ENCODE measurements at places on chromosomes 12 and 14.

DNA sequence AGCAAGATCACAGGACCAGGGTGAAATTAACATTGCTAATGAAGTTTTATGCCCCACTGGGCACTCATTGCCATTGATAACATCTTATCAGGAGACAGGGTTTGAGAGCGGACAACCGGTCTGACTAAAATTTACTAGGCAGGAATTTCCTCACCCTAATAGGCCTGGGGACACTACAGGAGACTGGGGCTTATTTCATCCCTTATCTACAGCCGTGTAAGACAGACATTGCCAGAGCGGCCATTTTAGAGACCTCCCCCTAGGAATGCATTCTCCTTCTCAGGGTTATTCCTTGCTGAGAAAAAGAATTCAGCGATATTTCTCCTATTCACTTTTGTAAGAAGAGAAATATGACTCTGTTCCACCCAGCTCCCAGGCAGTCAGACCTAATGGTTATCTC lies 8.3 kb downstream of the OR4K17 start:
- no peak for DNase-seq

GRCh38 chr14:24595073-24595808 lies 14.2 kb downstream of the GZMH start:
- DNase-seq = no peak

- DNase-seq = no peak
These were observed 11.7 kb upstream of the FBXL14 start for GRCh38 chr12:1606021-1606622.

- no peak for DNase-seq
These were observed 17.5 kb downstream of the RAD51B start for GRCh38 chr14:67837011-67837624.

DNA sequence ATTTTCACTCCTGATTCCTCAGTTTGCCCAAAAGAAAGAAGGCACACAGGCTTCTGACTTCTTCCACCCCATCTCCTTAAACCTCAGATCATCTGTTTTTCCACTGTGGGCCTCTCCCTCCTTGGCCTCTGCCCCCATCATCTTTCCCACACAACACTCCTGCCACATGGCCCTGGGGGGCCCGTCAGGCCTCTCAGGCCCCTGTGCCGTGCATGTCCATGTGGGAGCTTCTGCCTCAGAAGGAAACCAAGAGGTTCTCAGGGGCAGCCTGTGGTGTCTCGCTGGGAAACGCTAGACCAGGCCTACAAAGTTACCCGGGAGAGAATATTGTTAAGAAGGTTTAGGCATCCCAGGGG lies 8.0 kb downstream of the KLHL33 start:
- DNase-seq = no peak

DNA sequence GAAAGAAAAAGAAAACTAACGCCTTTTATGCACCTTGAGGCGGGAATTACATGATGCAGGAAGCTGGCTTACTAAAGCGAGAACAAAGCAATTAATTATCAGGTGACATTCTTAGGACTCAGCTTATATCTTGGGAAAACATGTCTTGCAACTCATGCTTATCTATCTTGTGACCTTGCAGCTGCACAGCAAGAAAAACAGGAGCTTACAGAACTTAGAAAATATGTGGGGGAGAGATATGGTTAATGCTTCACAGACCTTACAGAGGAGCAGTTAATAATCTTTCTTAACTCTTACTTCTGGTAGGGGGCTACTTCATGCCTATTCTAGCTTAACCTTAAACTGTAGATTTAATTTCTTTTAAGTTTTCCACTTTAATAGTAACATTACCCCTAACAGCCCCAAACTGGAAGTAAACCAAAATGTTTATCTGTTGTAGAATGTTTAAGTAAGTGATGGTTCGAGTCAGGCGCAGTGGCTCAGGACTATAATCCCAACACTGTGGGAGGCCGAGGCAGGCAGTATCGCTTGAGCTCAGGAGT lies 13.2 kb upstream of the OR11G2 start:
- DNase-seq = no peak

GRCh38 chr12:109763201-109763841 lies 49.7 kb downstream of the FAM222A start:
- DNase-seq = no peak

GRCh38 chr12:109199324-109199723 lies 82.9 kb downstream of the ACACB start:
- no peak for DNase-seq

- DNase-seq = no peak
These were observed 3.2 kb downstream of the WDR89 start for GRCh38 chr14:63638493-63638892.

DNA sequence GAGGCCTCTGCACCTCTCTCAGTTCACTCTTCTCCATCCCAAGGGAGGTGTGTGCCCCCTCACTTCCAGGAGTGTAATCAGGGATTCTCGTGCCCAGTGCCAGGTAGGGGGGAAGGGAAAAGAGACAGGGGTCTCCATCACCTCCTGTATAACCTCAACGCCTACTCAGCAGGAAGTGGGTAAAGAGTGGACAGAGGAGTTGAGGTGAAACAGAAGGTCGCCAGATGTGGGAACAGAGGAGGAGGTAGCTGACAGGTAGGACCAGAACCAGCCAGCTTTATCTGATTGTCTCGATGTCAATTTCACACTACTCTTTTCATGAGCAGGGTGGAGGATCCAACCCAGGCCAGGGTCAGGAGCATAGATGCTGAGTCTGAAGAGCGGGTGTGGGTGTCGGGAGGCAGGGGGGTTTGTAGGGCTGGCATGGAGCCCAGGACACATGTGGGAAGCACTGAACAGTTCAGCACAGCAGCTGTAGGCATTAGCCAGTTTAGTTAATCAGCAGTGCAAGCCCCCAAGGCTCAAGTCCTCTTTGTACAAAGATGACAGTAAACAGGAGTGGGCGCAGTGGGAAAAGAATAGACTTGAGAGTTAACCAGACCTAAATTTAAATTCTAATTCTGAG lies 213.5 kb downstream of the PELI2 start:
- DNase-seq = no peak

- DNase-seq = no peak
These were observed 47.1 kb upstream of the RERG start for GRCh38 chr12:15268309-15268708.

GRCh38 chr12:127803545-127803944 lies 463.4 kb upstream of the TMEM132C start:
- no peak for DNase-seq

DNA sequence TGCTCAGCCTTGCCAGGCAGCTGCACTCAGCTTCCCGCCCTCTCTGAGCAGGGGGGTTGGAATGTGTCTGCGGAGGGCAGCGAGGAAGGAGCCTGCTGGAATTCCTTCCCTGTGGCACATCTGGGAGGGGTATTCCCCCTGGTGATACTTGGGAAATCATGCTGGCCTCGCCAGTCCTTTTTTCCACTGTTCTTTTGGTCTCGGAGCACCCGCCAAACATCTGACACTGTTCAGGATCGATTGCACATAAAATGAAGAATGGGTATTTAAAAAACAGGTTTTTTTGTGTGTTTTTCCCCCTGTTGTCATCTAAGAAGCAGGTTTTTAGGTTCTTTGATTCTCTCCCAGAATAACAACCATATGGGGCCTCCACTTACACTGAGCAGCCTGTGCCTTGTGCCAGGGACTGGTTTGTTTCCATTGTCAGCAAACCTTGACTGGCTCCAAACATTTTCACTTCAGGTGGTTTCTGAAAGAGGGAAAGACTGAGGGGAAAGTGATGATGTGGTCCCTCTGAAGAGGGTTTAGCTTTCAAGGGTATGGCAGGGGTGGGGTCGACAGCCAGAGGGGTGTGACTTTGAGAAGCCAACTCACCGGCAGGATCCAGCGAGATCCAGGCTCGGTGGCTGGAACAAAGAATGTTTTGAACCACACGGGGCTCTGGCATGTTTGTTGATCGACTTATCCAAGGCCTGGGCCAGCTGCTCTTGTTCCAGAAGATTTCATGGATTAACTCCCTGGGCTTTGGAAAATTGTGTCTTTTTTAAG lies 215.1 kb downstream of the CACNA1C start:
- DNase-seq = no peak

- DNase-seq = no peak
These were observed 1123.0 kb downstream of the VRK1 start for GRCh38 chr14:97920201-97920600.

GRCh38 chr12:115700896-115701465 lies 576.5 kb downstream of the MED13L start:
- no peak for DNase-seq

- DNase-seq = no peak
These were observed 12.6 kb downstream of the GIT2 start for GRCh38 chr12:109983432-109984142.

- DNase-seq = no peak
These were observed 24.7 kb upstream of the HDAC7 start for GRCh38 chr12:47844264-47845019.

DNA sequence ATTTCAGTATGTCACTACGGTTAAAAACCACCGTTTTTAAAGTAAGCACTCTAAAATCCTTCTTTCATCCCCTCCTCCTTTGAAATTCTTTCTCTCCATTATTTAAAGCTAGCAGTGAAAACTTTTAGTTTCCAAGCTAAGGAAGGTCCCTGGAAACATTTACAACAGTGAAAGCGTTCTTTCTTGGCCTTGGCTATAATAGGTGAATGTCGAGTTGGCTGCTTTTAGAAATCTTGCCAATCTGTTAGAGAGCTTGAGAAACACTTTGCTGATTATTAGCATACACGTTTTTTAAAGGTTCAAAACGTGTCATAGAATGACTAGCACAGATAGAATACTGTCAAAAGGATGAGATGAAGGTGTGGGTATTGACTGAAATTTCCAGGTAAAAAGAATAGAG lies 83.4 kb downstream of the PPP2R5E start:
- no peak for DNase-seq

DNA sequence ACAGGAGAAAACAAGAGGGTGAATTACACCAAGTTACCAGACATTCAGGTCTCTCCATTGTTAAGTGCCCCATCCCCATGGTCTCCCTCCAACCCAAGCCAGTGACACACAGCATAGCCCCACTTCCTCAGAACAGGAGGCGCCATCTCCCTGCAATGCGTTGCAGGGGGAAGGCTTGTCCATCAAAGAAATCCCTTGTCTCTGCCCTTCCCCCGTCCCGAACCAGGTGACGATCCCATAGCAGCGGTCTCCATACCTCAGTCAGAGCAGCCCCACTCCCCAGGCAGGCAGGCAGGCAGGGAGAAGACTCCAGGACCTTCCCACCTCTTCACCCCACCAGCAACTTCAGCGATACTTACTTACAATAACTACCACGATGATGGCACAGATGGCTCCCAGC lies 5.9 kb downstream of the VAMP1 start:
- no peak for DNase-seq

DNA sequence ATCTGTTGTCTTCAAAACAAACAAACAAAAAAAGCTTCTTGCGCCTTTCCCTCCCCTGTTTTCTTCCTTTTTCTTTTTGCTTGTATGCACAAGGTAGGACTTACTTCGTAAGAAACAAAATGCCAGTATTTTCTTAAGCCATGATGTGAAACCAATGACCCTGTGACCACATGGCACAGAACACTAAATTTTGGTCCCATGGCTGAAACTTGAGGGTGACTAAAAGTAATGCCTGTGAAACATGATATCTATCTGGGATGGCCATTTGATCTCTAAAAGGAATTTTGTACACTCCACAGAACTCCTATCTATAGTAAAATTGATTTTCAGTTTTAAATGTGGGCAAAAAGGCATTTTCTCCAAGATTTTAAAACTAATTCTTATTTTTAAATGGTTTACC lies 63.6 kb downstream of the PAPOLA start:
- DNase-seq = no peak

DNA sequence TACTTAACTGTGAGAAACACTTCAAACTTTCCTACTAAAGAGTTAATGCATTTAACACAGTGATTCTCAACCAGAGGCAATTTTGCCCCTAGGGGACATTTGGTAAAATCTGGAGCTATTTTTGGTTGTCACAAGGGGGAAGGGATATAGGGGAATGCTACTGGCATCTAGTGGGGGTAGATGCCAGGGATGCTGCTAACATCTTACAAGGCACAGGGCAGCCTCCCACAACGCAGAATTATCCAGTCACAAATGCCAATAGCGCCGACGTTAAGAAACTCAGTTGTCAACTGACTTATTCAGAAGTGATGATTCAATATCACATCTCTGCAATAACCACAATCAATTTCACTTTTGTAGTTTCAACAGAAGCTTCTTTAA lies 2.0 kb downstream of the EEA1 start:
- no peak for DNase-seq

DNA sequence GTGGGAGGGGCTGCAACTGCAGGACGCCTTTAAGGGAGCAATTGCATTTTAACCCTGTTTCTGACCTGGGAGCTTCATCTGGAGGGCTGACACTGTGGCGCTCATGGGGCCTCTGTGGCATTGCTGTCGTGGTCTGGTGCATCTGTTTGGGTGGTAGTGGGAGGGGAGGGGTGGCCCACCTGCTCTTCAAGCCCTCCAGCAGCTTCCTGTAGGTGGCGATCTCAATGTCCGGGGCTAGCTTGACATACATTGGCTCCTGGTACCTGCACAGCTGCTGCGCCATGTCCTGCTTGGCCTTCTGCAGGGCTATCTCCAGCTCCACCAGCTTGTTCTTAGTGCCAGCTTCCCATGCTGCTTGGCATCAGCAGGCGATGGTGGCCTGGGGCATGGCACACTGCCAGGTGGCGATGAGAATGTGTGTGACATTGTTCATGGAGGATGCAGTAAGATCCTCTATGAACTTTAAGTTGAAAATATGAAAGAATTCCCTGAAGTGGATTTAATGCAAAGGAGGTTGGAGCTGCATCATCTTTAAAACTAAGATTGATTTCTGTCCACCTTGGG lies 7.7 kb upstream of the KRT82 start:
- no peak for DNase-seq

DNA sequence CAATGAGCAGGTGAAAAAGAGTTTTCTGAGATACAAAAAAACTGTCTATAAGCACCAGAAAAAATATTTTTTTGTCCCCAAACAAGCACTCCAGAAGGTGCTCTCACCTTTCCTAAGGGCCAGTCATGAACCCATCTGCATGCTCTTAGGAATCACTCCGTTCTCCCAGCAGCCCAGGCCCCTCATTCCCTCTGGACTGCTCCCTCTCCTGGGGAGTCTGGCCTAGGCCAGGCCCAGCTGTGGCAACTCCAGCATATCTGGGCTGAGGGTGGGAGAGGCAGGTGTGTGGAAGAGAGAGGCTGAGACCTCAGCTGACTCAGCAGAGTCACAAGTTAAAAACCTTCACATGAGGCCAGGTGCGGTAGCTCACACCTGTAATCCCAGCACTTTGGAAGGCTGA lies 54.6 kb downstream of the TRAFD1 start:
- DNase-seq = no peak

- no peak for DNase-seq
These were observed 83.8 kb downstream of the SLC38A6 start for GRCh38 chr14:61064856-61065255.

- DNase-seq = no peak
These were observed 4.7 kb downstream of the DDN start for GRCh38 chr12:48994224-48995085.

Data from GM12892 (cell line).